ENCODE measurements at places on chromosomes 7 and 10. TPM values are rescaled to one million over a fixed set of nuclear protein-coding genes. Genes with fewer than 3 reads are reported as not detected.

DNA sequence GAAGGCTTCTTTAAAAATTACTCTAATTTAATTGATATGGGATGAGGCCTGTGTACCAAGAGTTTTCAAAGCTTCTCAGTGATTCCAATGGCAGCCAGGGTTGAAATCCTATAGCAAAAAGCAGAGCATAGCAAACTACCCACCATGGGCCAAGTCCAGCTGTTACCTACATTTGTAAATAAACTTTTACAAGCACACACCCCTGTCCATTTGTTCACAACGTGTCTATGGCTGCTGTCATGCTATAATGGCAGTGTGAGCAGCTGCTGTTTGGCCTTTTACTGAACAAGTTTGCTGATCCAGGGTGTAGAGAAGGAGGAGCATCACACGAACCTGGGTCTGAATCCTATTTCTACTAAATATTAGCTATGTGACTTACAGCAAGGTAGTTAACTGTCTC lies 50.0 kb downstream of the NPY start:
- no peak for DNase-seq

- DNase-seq: no peak
Measured at GRCh38 chr7:156143158-156143557, 330.9 kb upstream of the SHH start.

DNA sequence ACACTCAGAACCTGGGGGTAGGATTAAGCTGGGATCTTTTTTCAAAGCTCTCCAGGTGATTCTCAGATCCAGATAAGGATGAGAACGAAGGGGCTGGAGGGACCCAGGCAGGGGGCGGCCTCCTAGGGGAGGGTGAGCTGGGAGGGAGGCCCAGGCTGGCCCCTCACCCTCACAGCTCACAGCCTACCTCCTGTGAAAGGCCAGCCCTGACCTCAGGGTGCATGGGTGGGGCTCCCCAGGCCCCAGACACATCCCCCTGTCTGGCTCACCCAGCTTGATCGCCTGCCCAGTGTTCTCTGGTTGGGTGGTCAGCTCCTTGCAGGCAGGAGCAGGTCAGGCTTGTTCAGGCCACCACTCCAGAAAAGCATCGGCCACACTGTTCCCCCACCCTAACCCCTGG lies 24.3 kb downstream of the CTBP2 start:
- peak; percentile 39 for DNase-seq

DNA sequence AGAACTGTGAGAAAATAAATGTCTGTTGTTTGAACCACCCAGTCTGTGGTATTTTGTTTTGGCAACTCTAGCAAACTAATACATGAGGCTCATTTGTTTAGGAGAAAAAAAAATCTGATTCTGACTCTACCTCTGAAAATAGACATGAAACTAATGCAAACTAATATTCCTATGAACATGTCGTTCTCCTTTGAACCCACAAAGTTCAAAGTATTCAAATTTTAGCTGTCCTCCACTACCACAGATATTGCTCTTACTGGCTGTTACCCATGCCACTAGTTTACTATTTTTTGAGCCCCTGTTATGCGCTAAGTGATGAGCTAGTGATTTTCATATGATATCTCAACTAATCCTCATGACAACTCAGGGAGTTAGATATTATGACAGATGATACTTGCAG lies 58.8 kb upstream of the ZNF804B start:
- DNase-seq: no peak

DNA sequence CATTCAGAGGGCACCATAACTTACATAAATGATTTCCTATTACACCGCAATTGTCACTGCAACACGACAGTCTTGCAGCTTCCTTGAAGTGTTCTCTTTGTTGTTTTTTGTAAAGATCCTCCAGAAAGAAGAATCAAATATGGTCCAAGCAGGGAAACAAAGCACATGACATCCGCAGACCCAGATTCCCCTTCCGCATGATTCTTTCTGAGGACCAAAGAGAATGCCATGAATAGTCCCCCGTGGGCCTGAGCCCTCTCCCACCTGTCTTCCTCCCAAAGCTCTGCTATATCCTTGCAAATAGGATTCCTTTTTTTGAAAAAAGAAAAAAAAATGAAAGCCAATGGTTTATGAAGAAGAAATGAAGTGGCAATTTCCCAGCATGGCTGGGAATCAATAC lies 10.8 kb downstream of the PLXNA4 start:
- no peak for DNase-seq

DNA sequence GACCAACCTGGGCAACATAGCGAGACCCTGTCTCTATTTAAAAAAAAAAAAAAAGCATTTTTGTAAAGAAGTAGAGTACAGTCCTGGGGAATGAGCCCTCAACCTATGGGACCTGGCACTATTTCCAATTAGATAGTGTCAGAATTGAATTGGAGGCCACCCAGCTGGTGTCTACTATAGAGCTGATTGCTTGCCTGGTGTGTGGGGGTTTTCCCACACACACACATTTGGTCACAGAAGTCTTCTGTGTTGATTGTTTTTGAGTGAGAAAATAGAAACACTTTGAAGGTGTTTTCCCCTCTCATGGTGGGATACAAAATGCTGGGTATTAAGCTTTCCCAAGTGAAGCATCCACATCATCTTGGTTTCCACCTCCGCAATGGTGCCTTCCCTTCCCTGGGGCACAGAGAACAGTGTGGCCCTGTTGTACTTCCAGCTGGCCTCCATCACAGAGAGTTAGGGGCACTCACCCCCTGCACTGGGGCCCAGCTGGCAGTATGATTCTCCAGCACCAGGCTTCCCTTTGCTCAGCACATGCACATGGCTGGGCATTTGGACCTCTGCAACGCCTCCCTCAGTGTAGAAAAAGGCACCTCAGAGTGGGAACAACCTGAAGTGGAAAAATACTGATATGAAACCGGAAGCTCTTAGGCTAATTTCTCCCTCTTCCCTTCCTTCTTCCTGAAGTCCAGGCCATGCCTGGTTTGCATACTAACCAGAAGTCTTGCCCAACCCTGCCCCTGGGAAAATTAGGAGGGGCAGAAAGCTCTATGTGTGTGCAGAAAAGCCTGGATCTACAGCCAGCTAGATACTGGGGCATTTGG lies 10.7 kb upstream of the NFKB2 start:
- no peak for DNase-seq

Gene CALHM3
- not detected for total RNA-seq

Gene MSMB
- not detected for total RNA-seq

Gene MBL2
- total RNA-seq: not detected
